Skin of body (tissue), 3 donors: ENCODE measurements at places on chromosomes 6 and 20.
A peak's percentile ranks its signal among the peaks of the same experiment; 100 is the strongest.

GRCh38 chr6:8391934-8392333 is 43.4 kb downstream of the SLC35B3 start:
- no peak for DNase-seq

DNA sequence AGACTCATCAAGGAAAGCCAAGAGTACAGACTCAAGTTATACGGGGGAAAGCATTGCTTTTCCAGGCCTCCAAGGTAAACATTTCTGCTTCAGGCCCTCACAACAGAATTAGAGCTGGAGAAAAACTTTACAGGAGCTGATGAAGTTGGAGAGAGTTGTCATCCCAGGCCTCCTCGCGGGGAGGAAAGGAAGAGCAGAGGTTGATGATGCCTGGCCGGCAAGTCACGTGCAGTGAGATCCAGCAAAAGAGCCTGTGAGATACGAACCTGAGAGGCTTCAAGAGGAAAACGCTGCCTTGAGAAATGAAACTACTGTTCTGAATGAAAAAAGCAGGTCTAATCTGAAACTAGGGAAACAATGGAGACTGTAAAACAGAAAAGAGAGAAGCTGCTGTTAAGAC is 122.9 kb downstream of the FAM120B start:
- no peak for DNase-seq

GRCh38 chr6:29933955-29934354 is 8.4 kb upstream of the HLA-A start:
- DNase-seq = no peak

GRCh38 chr6:72589096-72589495 is 32.8 kb upstream of the KCNQ5 start:
- DNase-seq = no peak

DNA sequence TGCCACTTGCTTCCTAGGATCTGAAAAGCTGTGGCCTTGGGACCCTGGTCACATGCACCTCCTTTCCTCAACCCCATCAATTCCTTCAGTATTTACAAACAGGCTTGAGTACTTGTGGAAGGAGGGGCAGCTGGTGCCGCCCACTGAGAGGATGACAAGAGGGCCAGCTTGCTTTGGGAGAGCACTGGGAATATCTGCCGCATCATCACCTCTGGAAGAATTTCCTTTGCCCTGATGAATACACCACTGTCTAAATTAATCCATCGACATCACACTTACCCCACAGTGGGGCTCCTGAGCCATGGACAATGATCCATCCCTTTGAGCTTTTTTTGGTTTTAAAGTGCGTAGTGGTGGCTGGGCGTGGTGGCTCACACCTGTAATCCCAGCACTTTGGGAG is 25.9 kb downstream of the TBC1D20 start:
- no peak for DNase-seq

DNA sequence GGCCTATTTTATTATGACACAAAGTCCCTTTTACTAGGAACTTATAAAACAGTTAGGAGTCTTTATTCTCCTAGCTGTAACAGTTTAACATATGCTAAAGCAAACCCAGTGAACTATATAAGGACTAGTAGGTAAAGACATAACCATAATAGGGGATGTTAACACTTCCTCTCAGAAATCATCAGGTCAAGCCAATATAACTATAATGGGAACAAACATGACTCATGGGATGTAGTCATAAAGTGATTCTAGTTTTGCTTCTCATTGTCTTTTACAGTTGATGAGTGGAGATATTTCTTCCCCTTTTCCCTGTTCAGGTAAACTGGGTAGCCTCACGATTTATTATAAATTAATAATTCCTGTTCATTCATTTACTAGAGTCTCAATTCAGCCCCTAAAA is 9.7 kb downstream of the PTCHD4 start:
- no peak for DNase-seq

GRCh38 chr6:45710304-45710821 is 305.3 kb downstream of the CLIC5 start:
- DNase-seq = no peak

GRCh38 chr20:8449123-8449522 is 317.1 kb downstream of the PLCB1 start:
- DNase-seq = no peak

- no peak for DNase-seq
Measured at GRCh38 chr6:104855507-104855906, 4.2 kb downstream of the HACE1 start.

DNA sequence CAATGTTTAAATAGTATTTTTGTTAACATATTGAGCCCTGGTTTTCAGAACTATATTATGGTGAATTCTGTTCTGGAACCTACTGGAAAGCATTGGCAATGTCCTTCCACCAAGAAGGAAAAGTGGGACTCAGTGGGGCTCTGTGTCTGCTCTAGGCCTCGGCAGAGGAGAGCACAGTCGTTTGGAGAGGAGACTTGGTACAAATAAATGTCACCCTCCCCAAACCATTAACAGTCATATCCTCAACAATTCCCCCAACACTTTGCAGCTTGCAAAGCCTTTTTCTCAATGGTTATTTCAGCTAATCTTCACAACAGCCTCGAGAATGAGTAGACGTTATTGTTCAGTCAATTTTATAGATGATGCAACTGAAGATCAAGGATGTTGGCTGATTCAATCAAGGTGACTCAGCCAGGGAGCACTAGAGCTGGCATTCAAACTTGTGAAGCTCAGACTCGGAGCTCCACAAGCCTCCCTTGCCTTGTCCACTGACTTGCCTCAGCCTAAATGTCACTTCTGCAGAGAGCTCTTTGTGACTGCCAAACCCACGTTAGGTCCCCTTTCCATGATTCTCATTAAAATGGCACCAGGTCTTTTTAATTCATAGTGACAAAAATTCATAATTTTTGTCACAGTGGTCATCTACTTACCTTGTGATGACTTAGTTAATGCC is 60.6 kb downstream of the TOX2 start:
- no peak for DNase-seq

- no peak for DNase-seq
Measured at GRCh38 chr6:124193132-124193531, 389.5 kb downstream of the NKAIN2 start.

DNA sequence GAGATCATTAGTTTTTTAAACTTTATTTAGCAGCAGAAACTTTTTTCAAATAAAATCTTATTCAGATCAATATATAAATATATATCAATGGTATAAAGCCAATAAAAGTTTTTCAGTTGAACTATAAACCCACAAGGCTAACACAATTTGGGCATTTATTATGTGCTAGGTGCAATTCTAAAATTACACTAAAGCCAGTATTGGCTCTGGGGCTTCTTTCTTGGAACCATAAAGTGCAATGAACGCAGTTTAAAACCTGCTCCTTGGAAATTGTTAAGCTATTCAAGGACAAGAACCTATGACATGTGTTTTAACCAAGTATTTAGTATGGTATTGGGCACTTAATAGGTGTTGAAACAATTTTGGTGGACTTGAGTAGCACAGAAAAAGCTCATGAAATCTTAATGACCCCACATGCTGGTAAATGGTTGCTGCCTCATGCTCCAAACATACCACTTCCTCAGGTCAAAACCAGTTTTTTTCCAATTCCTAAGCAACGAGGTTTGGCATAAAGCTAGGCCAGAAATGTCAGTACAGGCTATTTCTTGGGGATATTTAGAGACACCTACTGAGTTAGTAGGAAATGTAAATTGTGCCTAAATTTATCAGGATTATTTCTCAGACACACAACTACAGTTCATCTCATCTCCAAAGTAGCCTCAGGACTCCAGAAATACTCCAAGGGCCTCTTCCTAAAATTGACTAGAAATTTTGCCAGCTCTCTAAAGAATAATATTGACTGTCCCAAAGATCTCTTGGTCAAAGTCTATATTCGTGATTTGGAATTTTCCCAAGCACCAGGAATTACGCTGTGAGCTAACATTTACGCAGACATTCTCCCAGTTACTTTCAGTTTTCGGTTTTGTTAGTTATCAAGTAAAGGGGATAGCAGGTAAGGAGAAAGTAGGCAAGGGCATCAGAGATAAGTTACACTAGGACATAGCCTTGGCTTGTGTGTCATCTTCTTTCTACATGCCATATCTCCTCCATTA is 90.9 kb upstream of the LGSN start:
- DNase-seq = no peak

- DNase-seq = no peak
Measured at GRCh38 chr20:47127546-47127945, 229.0 kb downstream of the ZMYND8 start.

GRCh38 chr6:137765059-137765458 is 102.0 kb upstream of the TNFAIP3 start:
- no peak for DNase-seq

DNA sequence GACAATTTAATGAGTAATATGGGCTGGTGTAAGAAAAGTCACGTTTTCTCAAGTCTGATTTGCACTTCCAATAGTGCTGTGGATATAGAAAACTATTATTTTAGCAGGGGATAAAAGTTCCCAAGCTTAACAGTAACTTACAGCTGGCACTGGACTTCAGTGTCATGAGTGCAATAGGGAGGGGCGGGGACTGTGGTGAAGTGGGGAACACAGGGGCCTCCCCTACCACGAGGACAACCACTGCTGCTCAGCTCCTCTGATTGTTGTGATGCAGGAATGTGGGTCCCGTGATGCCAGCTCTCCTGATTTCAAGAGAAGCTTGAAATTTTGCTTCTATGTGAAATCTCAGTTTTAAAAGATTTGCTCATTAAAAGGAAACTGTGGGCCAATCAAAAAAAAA is 24.0 kb downstream of the SLC13A3 start:
- DNase-seq = no peak

GRCh38 chr6:53306819-53307347 is 41.9 kb downstream of the ELOVL5 start:
- no peak for DNase-seq

DNA sequence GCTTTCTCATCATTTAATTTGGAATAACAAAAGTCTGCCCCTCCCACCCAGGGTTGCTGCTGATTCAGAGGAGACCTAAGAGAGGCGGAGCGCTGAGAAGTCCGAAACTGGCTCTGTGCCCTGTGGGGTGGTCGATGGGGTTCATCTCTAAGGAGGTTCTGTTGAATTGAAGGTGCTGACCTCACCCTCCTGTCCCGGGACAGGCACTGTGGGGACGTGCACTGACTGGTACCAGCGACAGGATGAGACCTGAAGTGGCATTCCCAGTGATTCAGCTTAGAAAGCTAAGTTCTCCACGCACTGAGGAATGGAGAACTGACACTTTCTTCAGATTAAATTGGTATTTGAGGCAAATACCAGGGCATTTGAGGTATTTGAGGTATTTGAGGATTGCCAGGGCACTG is 1.3 kb downstream of the GUCA1B start:
- DNase-seq = no peak

- no peak for DNase-seq
Measured at GRCh38 chr6:157487110-157487773, 106.3 kb downstream of the ZDHHC14 start.

GRCh38 chr6:140480852-140481251 is 1106.4 kb upstream of the CITED2 start:
- peak; percentile 22 for DNase-seq

DNA sequence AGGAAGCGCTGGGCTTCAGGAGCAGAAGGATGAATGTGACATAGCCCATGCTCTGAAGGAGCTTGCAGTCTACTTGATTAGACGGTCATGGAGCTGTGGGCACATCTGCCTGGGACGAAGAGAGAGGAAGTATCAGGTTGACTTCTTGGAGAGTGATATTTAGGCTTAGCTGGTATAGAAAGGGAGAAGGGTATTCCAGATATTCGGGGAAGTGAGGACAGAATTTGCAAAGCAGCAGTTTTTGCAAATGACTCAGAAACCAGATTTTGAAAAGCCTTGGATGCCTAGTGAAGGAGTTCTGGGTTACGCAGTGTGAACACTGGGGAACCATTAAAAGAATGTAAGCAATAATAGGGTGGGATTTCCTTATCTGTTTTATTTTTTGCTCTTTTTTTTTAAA is 60.7 kb downstream of the EYA4 start:
- DNase-seq = no peak

- DNase-seq = no peak
Measured at GRCh38 chr6:4802312-4802935, 26.2 kb downstream of the CDYL start.

GRCh38 chr6:10809098-10809497 is 29.2 kb downstream of the MAK start:
- no peak for DNase-seq

DNA sequence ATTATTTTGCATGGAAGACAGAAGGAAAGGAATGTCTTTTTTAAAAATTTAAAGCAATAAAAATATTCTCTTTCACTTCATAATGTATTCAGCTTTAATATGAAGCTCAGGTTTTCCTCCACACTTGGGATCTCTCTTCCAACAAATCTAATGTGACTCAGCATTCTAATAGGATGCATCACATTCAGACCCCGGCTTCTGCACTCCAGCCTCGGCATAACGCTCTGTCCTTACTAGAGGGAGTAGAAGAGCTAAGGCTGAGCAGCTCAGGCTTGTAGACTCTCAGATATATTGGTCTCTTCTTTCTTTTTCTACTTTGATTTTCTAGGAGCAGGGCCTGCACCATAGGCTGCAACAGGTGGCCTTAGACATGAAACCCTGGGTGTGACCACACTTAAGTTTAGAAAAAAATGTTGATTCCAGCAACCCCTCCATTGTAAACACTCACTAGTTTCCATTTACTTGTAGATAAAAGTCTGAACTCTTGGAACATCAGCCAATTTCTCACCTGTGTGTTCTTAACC is 161.7 kb downstream of the PAK5 start:
- no peak for DNase-seq

- DNase-seq = no peak
Measured at GRCh38 chr6:152905551-152906299, 77.1 kb downstream of the FBXO5 start.

- peak; percentile 13 for DNase-seq
Measured at GRCh38 chr6:29965873-29966601, 23.7 kb downstream of the HLA-A start.

GRCh38 chr6:85660181-85660611 is 17.5 kb upstream of the SYNCRIP start:
- DNase-seq = no peak

DNA sequence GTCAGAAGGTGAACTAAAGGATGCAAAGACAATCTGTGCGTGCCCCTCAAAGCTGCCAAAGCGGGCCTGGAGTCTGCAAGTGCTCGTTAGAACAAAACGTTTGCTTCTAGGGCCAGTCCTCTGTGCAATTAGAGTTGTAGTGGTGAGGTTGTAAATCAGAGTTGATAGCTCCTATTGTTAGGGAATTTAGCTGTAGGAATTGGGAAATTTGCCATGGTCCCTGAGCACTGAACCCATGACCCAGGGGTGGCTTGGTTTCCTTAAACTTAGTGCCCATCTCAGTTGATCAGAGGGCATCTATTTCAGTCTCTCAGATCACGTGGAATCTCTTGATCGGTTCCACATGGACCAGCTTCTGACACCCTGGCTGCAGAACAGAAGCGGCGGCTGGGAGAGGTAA is 18.8 kb upstream of the RPS6KA2 start:
- DNase-seq = no peak

DNA sequence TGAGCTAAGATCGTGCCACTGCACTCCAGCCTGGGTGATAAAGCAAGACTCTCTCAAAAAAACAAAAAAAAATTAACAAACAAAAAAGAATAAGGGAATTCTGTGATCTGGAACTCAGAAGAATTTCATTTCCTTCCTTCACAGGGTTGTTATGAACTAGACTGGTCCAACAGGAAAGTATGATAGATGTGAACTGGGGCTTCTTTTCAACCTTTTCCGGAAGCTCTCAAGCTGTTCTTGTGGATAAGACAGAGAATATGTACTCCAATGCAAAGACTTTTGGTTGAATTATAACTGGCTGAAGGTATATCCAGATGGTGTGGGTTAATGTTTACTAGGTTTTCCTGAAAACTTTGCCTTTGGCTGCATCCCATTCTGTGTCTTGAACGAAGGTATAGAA is 5.3 kb downstream of the RNF8 start:
- DNase-seq = no peak

GRCh38 chr20:16692442-16692841 is 37.4 kb upstream of the SNRPB2 start:
- no peak for DNase-seq
